Naive thymus-derived CD4-positive, alpha-beta T cell (primary cell): ENCODE measurements at places on chromosomes 7 and 10. TPM values are rescaled to one million over a fixed set of nuclear protein-coding genes. Genes with fewer than 3 reads are reported as not detected.

DNA sequence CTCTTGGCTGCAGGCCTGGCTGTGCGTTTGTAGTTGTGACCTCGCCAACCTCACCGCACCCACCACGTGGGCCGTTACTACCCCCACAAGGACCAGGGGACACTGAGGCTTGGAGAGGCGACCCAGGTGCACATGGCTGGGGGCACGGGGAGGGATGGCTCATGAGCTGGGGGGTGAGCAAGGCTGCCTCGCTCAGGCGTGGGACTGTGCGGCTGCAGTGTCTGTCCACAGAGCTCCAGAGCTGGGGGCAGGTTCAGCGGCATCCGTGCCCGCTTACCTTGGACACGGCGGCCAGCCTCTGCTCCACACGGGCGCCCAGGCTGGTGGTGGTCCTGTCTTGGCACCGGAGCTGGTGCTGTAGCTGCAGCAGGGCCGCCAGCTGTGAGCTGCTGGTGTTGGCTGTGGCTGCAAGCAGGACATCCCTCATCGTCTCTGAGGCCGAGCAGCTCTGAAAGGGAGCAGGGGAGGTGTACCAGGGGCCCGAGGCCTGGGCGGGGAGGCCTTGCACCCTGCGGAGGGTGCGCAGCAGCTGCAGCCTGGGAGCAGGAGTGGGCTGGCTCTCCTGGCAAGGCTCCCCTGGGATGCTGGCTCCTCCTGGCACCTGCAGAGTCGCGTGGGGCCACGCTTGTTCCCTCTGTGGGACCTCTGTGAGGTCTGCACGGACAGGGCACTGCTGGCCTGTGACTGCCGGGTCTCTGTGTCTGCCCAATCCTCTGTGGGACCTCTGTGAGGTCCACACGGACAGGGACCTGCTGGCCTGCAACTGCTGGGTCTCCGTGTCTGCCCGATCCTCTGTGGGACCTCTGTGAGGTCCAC is 60.0 kb upstream of the NKX6-2 start:
- no peaks in the 10 kb centered on the region for H3K4me1 ChIP-seq
- no peak overlapping the region for H3K4me3 ChIP-seq
- H3K27me3 ChIP-seq, result no peaks in the 10 kb centered on the region
- no peak for DNase-seq
- H3K36me3 ChIP-seq, result no peaks in the 10 kb centered on the region
- H3K27ac ChIP-seq, result no peak overlapping the region

DNA sequence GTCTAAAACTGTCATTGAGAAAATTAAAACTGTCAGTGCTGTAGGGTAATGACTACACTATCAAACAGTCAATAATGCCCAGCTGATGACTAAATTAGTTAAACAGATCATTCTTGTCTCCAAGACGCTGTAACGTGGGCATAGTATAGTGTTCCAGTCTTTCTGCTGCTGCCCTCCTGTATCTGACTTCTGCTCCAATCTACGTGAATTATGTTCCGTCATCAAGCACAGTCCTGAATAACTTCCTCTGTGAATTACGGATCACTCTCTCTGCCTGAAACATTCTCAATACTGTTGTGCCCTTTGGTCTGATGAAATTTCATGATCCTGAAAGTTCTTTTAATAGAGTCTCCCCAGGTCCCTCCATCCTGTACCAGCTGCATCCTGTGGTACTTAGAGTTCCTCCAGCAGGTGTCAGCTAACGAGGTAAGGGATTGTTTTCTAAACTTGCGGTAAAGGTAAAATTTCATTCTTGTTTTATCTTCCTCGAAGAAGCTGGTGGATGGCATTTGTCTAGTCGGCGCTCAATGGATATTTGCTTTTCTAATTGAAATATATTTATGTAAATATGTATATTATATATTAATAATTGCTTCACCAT is 393.5 kb upstream of the ADARB2 start:
- H3K27ac ChIP-seq, result no peak overlapping the region
- no peaks in the 10 kb centered on the region for H3K27me3 ChIP-seq
- no peak overlapping the region for H3K4me3 ChIP-seq
- no peak for DNase-seq

GRCh38 chr7:49878089-49878488 is 104.7 kb downstream of the VWC2 start:
- no peaks in the 10 kb centered on the region for H3K4me1 ChIP-seq
- no peaks in the 10 kb centered on the region for H3K27me3 ChIP-seq
- no peak overlapping the region for H3K27ac ChIP-seq
- H3K36me3 ChIP-seq, result no peaks in the 10 kb centered on the region
- H3K4me3 ChIP-seq, result no peak overlapping the region

Gene RAMP3
- total RNA-seq, result not detected in 2 replicates

Gene MMD2
- not detected for total RNA-seq

Gene INA
- not detected for total RNA-seq
